CD4-positive, alpha-beta T cell treated with Interleukin-6 for 4 hours (primary cell): ENCODE measurements at places on chromosomes 6 and 20.
A peak's percentile ranks its signal among the peaks of the same experiment; 100 is the strongest.

GRCh38 chr6:79605968-79606764 is 25.0 kb upstream of the SH3BGRL2 start:
- DNase-seq, result no peak

- no peak for DNase-seq
Measured at GRCh38 chr20:50055524-50056083, 57.3 kb downstream of the UBE2V1 start.

DNA sequence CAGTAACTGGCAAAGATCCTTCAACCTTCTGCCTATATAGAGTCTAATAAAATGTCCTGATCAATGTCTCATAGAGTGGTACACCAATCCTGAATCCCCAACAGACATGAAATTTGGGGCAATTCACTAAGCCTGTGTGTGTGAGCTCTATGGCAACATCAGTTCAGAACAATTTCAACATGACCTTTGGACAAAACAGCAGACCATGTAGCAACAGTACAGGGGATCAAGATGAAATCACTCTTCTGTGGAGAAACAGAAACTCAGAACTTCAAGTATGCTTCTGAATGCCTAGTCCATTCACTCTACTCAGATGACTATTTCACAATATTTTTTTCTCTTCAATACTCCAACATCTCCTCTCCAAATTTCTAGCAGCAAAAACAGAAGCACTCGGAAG is 49.1 kb upstream of the OPRM1 start:
- DNase-seq, result no peak

DNA sequence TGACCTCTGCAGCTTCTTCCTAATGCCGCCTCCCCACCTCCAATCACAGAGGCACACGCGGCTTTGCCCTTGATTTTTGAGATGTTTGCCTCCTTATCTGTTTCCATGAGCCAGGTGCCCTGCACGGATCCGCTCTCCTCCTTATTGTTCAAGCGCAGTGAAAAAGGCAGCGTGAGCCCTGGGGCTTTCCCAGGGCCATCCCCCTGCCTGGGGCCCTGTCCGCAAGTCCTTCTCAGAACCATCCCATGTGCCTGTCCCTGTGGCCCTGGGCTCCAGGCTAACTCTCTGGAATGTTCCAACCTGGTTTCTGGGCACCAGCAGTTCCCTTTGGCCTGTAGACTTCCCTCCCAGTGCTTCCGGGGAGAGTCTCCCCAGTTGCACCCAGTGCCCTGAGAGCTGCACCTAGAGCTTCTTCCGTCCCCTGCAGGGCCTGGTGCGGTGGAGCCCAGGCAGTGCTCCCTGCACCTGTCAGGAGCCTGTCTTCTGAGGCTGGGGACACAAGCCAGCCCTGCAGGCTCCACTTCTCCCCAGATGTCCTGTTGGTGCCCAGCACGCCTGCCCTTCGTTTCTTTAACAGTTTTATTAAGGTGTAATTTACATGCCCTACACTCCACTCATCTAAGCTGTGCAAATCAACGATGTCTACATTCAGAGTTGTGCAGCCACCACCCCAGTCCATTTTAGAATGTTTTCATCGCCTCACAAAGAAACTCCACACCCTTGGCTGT is 330.3 kb downstream of the CDH4 start:
- DNase-seq, result no peak

- DNase-seq, result no peak
Measured at GRCh38 chr20:5036828-5037227, 35.5 kb upstream of the SLC23A2 start.

GRCh38 chr6:142331075-142331551 is 29.3 kb downstream of the ADGRG6 start:
- DNase-seq, result peak; percentile 53

GRCh38 chr6:166618866-166619761 is 7.9 kb downstream of the RPS6KA2 start:
- DNase-seq, result no peak

GRCh38 chr6:62683063-62683462 is 397.0 kb upstream of the KHDRBS2 start:
- no peak for DNase-seq
